Ovary (tissue), 10 donors: ENCODE measurements at places on chromosomes 5 and 9.

DNA sequence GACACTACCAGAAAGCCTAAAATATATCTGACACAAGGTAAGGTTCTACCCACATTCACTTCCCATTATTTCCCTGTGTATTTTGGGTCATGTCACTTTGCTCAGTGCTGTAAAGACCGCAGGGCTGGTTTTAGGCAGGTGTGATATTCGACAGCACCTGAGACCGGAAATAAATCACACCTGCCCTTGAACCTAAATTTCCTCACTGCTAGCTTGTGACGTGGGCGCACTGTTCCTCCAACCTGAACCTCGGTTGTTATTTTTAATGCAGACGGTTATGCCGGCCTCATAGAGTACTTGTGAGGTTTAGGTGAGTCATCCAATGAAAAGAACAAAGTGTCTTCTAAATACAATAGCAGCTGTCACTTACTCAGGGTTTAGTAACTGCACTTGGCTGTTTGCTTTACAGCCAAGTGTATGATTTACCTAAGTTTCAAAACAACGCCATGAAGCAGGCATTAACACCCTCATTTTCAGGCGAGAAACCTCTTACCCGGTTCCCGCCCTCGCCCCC lies 20.7 kb upstream of the ZNF782 start:
- no peak for DNase-seq

DNA sequence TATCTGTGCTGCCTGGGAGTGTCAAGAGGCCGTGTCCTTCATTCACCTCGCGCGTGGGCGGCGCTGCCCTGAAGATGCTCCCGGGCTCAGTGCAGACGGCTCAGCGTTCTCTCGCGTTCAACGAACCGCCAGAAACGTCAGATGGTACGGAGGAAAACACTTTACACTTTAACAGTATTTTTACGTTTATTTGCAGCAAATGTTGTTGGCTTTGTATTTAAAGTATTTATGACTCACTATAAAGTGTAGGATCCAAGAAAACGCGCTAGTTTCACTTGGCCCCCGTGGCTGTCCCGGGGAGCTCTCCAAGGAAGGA lies 544 bp upstream of the ERCC6L2 start:
- peak; percentile 60 for DNase-seq

DNA sequence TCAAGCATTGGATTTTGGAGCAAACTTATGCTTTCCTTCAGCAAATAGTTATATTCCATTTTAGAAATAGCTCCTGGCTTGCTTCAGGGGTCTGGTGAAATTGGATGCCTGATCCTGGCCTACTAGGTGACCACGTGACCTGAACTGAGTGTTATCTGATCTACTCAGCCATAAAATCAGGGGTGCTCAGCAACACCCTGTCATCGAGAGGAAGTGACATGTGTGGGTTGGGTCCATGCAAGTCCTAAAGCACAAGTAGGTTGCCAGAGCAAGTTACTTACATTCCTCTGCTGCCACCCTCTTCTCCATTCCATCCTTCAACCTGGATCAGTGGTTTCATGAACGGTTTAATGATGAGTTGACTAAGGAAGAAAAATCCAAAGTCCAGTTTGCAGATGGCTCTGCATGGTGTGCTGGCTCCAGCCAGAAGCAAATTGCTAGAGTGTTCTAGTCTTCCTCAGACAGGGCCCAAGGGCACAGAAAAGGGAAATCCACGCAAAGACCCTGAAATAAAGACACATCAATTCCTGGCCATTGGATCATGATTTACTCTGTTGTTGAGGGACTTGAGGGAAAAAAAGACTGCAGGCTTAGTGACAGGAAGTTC lies 2.8 kb upstream of the FAM193B start:
- no peak for DNase-seq

DNA sequence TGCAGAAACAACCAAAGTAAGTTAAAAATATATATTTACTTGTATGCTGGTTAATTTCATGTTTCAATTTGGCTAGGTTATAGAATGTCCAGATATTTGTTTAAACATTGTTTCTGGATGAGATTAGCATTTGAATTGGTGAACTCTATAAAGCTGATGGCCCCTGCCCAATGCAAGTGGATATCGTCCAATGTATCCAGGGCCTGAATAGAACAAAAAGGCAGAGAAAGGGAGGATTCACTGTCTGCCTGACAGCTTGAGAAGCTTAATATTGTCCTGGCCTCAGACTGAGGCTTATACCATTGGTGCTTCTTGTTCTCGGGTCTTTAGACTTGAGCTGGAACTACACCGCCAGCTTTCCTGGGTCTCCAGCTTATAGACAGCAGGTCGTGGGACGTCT lies 446.7 kb upstream of the ACTBL2 start:
- no peak for DNase-seq

DNA sequence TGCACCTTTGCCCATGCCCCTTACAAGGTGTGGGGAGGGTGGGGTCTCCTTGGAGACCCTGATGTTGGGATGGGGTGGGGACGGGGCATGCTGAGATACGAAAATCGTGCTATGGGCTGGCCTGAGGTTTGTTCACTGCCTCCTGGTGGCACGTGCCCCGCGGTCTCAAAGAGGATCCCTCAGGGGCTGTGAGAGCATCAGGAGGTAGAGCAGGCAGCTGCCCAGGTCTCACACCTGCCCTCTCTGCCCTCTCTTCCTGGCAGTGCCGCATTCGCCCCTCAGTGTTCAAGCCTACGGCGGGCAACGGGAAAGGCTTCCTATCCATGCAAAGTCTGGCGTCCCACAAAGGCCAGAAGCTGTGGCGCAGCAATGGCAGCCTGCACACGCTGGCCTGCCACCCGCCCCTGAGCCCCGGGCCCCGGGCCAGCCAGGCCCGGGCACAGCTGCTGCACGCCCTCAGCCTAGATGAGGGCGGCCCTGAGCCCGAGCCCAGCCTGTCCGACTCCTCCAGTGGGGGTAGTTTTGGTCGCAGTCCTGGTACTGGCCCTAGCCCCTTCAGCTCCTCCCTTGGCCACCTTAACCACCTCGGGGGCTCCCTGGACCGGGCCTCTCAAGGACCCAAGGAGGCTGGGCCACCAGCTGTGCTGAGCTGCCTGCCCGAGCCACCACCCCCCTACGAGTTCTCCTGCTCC lies 6.7 kb downstream of the N4BP3 start:
- no peak for DNase-seq

DNA sequence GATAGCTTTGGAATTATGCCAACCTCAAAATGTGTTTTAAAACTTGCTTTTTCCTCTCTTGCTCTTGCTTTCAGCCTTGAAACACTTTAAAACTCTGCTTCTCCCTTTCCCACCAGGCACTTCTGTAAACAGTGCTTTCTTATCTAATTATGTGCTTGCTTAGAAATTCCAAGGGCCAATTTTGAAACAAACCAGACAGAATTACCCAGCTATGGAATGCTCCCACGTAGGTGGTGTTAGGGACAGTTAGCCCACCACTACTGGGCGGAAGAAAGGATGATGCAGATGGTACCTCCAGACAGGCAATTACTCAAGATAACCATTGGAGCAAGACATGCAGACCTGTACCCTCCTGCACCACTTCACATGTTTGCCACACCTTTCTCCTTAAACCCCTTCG lies 523.0 kb upstream of the PTPRD start:
- no peak for DNase-seq

DNA sequence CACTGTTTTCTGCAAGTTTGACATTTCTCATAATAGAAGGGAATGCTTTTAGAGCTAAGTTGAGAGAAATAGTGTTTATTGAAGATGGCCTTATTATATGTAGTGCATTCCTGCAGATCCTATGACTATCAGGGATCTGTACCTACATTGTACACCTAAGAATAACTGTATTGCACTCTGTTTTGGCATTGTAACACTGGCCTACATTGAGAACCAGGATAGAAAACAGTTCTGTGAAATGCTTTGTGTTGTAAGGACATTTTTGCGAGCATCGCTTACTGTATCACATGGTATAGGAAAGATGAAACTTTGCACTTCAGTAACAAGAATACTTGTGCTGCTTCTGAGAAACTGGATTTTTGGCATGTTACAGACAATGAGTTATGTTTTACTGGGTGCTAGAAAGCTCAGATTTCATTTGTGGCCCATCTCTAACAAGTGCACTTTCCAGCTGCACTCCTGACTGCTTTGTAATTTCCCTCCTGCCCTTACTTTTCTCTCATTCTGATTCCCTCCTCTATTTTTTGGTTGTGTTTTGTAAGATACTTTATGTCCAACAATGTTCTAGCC lies 30.6 kb downstream of the C9orf85 start:
- no peak for DNase-seq

DNA sequence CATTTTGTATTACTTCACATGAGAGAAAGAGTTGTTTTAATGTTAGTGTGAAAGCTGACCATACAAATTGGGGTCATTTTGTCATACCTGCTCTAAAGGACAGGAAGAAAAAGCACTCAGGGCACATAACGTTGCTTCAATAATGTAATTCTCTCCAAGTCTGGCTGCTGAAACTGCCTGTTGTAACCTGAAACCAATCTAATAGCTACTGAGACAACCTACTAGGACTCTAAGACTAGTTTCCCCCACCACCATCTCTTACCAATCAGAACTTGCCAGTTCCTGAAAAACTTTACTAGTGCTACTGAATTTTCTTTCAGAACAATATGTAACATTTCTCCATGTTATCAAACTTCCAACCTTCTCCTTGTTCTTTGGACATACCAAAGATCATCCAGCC lies 374.7 kb downstream of the PTPRD start:
- no peak for DNase-seq

DNA sequence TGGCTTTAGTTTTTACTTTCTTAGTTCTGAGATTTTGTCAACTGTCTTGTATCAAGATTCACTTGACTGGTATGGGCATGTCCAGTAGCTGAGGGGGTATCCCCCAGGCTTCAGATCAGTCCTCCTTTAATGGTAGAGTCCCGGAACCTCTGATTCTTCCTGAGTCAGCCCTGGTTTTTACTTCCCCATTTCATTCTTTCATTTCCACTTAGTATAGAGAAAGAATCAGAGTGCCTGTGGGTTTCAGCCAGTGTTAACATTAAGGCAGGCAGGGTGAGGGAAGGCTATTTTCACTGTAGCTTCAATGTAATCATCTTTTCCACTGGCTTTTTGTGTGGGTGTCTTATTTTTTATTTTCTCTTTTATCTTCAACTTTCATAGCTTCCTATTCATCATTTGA lies 8.3 kb upstream of the COMMD10 start:
- no peak for DNase-seq

GRCh38 chr5:127353796-127354195 lies 63.2 kb downstream of the MEGF10 start:
- DNase-seq: no peak

- DNase-seq: no peak
These were observed 297.8 kb downstream of the SH3GL2 start for GRCh38 chr9:17876687-17877086.

- DNase-seq: no peak
These were observed 26.9 kb downstream of the ZNF484 start for GRCh38 chr9:92850898-92851297.

DNA sequence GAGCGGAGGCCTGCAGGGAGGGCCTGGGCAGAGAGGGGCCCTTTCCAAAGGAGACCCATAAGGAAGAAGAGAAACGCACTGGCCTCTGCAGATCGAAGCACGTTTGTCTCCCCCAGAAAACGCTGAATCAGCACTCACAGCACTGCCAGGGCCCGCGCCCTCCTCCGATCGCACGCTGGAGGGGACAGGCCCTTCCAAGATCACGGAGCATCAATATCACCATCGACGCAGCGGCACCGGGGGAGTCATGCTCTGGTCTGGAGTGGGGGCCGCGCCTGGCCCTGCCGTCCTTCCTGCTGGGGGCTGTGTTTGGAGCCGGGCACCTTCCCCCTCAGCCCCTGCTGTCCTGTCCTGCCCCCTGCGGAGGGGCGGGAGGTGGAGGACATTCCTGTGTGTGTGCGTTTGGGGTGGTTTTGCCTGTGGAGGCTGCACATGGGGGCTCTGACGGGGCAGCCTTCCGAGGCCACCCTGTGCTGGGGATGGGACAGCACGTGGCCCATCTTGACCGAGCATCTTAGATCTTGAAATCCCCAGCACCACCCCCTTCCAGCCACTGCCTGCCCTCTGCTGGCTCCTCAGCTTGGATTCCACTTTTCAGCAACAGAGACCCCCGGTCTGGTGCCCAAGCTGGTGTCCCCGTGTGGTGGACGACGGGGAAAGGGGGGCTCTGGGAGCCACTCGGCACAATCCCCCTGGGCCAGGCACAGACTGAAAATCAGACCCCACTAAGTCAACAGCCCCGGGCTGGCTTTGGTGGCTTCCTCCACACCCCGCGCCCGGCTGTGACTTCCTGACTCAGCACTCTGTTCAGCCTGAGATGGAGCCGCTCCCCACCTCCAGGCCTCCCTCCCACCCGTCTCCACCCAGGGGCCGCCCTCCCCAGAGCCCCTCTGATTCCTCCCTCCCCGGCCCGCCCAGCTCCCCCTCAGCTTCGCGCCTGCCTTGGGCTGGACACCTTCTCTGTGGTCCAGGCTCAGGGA lies 8.3 kb downstream of the TMEM250 start:
- peak; percentile 33 for DNase-seq

DNA sequence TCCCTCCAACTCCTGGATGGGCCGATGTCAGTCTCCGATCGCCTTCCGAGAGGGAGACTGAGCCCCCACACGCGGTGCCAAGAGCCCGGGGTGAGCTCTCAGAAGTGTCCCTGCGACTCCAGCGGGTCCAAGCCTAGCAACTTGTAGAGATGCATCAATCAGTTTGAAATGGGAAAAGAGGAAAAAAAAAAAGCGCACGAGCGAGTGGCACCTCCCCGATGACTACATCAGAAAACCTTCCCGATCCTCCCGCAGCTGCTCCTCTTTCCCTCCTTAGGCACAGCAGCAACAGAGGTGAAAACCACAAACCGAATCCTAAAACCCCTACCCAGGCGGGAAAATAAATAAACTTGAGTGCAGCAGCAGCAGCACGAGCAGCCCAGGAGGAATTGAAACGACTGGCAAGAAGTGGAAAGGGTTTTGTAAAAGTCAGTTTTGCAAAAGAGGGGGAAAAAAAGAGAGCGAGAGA lies 1.0 kb upstream of the EFNA5 start:
- DNase-seq: no peak

GRCh38 chr5:33224285-33224961 lies 216.3 kb upstream of the TARS1 start:
- no peak for DNase-seq

DNA sequence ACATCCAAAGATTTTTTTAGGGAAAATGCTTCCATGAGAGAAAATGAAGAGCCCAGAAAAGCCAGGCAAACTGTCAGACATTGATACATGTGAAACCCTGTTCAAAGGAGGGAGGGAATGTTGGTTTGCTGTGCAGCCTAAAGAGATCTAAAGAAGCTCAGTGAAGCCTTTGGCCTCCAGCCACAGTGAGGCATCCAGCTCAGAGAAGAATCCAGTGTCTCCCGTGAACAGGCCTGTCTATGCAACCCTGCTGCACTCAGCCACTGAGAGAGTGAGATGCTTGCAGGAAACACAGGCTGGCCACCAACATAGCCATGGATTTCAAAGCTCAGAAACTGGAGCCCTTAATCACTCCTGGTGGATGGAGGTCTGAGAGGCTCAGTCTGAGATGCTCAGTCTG lies 171.4 kb upstream of the PLCXD3 start:
- DNase-seq: no peak

GRCh38 chr9:14014744-14015143 lies 299.2 kb downstream of the NFIB start:
- DNase-seq: no peak

- no peak for DNase-seq
These were observed 21.0 kb downstream of the CAMSAP1 start for GRCh38 chr9:135886147-135886981.
